ENCODE measurements at places on chromosomes 5 and 9.

DNA sequence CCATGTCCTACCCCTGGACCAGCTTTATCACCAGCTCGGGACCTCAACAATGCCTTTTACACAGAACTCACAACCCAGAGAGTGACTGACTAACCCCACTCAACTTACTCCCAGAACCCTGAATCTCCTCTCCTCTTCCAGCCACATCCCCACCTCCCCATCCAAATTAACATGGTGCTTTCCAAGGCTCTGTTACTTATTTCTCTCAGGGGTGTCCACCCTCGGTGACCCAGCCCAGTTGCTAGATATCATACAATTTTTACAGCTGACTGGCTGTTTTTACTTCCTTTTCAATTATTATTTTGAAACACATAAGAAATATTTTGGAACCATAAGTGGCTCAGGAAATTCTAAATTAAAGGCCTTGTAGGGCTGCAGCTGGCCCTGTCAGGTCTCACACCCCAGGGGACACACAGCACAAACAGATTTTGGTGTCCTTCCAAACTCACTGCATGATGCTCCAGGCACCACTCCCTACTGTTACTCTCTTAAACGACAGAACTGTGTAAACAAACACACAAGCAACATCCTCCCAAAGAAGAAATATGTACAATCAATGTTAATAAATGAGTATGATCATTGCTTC lies 180.6 kb downstream of the ADAMTS12 start:
- DNase-seq = no peak

- no peak for DNase-seq
Measured at GRCh38 chr5:158163451-158164295, 304.7 kb upstream of the CLINT1 start.

GRCh38 chr5:176660860-176661641 lies 13.8 kb downstream of the TSPAN17 start:
- peak; percentile 67 for DNase-seq

DNA sequence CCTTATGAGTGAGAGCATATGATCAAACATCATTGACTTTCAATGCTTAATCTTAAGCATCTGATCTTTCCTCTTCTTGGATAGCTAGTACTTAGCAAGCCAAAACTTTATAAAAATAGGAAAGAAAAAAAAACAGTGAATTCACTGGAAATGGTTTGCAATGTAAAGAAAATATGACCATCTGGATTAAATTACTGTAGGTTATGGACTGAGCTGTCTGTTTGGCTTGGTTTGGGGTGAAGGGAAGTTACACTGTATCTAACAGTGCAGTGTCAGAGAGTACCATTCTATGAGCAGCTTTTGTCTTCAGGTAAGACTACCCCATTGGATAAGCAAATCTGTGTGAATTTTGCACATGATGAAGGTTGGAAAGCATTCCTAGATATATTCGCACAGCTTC lies 151.4 kb downstream of the TLE1 start:
- no peak for DNase-seq

GRCh38 chr5:7261049-7261448 lies 134.9 kb upstream of the ADCY2 start:
- peak; percentile 26 for DNase-seq

DNA sequence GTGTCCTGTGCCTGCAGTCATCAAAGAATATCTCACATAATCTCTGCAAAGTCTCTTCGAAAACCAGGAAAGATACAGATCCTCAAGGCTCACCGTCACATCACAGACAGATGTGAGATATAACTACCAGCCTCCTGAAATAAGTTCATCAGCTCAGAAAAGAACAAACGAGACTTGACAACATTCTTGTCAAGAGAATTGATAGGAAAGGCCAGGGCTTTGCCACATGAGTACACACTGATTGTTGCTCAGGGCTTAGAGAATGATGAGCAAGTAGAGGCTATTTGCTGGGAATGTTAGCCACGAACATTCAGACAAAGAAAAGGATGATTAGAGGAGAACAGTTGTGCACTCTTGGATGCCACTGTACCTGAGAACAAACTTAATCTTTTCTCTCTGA lies 535.1 kb downstream of the ELAVL2 start:
- DNase-seq = no peak

DNA sequence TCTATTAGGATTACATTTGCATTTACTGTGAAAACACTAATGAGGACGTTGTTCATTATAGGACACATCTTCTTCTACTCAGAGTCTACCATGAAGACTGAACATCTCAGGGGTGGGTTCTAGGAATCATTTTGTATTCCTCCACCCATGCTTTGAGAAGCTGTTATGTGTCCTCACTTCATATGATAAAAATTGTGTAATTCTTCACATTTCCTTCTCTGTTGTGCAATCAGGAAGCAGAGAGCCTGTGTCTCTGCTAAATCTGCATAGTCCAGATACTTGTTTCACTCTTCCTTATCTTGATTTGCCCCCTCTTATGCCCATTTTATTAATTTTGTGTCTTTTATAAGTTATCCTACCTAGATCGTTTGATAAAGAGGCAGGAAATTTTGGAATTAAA lies 97.8 kb upstream of the IQGAP2 start:
- DNase-seq = no peak

GRCh38 chr9:16385590-16385989 lies 484.9 kb downstream of the BNC2 start:
- DNase-seq = no peak

DNA sequence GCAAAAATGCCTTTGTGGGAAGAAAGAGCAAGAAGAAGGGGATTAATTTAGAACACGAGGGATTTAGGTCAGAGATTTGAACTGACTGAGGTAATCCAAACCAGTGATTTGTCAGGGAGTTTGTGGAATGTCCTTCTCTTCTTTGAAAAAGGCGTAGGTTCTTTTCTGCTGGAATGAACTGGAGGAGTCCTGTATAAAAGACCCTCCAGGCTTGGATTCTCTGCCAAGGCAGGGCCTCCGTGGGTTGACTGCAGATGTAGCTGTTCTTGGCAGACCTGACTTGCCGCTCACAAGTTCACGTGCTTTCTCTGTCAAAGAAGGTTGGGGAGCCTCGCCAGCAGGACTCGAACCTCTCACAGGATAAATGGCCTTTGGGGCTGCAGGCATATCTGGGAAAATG lies 62.8 kb upstream of the STC2 start:
- no peak for DNase-seq

DNA sequence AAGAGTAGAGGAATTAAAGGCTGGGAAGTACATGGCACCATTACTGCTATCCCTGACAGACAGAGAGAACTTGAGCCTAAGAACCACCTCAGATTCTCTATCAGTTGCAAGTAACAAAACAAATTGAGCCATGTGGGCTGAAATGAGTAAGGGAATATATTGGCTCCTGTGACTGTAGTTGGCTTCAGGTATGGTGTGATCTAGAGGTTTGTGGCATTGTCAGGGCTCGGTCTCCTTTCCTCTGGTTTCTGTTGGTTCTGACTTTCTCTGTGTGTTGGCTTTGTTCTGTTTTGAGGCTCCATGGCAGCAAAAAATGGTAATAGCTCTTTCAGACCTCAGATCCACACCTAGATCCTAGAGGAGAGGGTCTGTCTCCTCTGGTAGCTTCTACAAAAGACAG lies 5.7 kb downstream of the GALNT10 start:
- DNase-seq = no peak

- DNase-seq = no peak
Measured at GRCh38 chr5:6572825-6573380, 59.9 kb downstream of the NSUN2 start.

DNA sequence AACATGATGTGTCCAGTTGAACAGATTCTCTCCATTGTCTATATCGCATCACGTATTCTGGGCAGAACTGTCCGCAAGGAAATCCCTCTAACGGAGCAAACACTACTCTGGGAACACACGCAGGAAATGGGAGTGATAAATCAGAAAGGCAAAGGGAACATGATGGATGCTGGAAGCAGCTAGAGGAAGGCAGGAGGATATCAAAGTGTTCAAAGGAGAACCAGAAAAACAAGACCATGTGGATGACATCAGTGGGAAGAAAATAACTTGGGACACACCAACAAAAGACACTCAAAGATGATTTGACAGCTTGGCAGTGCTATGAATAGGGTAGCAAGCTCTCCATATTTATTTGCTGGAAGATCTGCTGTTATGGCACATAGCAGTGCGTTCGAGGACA lies 142.9 kb downstream of the PLK2 start:
- no peak for DNase-seq

DNA sequence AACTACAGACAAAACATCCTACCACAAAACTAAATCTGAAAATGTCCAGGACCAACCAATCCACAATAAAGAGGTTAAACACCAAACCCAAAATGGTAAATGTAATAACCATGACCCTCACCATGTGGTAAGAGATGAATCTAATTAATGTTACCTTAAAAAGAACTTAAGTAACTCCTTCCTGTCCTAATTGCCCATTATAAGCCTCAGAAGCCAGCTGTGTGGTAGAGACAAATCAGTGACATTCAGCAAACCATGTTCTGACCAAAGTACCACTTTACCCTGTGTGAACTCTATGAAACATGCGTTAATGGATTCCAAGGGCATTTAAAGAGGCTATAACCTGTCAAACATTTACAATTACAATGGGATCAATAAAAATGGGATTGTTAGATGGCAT lies 25.0 kb downstream of the LPAR1 start:
- no peak for DNase-seq

- DNase-seq = no peak
Measured at GRCh38 chr9:20353524-20353923, 268.8 kb downstream of the MLLT3 start.

DNA sequence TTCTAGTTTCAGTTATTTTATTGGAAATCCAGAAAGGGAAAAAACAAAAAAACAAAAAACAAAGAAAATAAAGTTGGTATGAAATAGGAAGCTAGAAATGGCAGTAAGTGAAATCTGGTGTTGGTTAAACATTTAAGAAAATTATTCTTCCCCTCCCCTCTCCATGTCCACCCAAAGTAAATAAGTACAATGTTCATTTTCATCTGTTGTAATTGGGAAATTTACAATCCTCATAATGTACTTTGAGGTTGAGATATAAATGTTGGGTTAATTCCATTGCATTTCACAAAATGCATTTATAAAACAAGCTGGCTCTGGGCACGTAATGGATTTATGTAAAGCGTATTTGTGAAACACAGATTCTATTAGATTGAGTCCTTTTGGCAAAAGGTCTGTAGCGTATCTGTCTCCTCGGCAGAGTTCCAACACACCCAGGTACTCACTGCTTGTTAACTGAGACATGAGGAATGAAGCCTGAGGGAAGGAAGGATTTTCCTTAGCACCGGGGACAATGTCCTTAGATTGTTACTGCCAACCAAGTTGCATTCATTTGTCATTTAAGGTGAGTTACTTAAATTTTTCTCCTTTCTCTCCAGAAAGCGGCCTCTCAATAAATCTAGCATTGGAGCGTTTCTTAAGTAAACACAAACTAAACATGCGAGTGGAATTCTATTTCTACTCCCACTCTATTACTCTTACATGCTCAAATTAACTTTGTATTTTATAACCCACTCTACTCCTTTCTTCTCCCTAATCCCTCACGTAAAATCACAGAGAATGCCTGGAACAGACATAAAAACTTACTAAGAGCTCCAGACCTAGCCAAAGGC lies 912.3 kb upstream of the WWC1 start:
- no peak for DNase-seq

DNA sequence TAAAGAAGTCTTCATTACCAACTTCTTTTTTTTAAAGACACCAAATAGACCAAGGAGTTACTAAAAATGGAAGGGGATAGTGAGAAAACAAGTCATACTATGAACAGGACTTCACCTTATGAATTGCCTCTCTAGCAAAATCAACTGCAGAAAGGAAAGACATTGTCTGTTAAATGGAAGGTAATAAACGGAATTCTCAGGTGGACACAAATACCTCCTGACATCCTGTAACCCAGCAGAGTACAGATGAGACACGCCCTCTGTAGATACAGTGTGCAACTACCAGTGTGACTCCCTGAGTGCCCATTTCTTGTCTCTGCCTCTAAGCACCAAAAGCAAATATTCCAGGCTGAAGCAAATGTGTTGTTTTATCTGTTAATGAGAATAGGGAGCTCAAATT lies 12.2 kb upstream of the PLPP1 start:
- peak; percentile 40 for DNase-seq

DNA sequence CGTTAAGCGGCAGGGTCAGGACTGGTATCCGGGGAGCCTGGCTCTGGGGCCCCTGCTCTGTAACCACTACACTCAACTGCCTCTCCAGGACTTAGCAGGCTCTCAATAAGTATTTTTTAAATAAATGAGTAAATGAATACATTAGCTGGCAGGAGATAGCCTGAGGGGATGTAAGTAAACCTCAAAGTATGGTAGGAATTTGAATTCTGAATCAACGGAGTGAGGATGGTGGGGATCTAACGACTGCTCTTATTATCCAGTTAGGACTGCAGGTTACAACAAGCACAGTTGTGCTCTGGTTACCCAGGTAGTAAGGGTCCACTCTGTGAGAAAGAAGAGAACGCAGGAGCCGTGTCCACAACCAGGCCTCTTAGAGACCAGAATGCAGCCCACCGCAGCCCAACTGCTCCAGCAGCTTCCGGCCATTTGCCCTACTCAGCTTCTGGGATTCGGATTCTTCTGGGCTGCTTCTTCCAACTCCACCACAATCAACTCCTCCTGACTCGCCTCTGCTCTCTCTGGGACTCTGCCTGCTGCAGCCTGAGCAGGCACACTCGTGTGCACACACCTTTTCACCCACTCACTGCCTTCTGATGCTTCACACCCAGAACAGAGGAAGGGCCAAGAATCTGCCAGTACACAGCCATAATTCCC lies 52.6 kb downstream of the MED27 start:
- DNase-seq = no peak

- no peak for DNase-seq
Measured at GRCh38 chr5:132499440-132500243, 9.1 kb upstream of the IRF1 start.

DNA sequence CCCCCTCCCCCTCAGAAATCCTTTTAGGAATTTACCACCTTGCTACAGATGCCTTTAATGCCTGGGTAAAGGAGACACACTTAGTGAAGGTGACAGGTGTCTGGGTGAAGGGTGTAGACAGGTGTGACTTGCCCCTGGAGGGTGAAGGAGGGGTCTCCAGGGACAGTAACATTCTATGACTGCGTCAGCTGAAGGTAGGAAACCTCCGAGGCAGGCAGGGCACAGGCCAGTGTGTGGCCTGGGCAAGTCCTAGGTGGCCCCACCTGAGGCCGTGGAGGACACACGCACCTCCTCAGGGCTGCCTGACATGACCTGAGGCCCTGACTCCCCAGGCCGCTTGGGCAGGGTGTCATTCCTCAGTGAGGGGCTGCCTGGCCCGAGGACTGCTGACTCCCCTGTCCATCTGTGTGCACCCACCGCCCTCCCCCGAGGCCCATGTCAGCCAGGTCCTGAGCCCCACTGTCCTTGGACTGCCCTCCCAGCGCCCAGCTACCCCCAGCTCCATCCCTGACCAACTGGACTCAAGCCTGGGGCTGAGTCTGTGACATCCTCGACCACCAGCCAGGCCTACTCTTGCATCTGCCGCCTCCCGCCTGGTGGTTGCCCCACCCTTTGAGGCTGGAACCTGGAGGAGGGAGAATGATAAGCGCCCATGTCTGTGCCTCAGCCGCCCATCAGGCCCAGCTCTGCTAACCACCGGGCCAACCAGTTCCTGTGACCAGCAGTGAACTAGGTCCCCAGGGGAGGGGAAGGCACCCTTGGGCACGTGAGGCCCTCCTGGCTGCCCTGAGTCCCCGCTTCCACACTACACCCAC lies 18.4 kb downstream of the CARD19 start:
- no peak for DNase-seq

- no peak for DNase-seq
Measured at GRCh38 chr5:119630752-119631440, 1.5 kb downstream of the FAM170A start.
